ENCODE measurements at places on chromosomes 5 and 9.
A peak's percentile ranks its signal among the peaks of the same experiment; 100 is the strongest.

DNA sequence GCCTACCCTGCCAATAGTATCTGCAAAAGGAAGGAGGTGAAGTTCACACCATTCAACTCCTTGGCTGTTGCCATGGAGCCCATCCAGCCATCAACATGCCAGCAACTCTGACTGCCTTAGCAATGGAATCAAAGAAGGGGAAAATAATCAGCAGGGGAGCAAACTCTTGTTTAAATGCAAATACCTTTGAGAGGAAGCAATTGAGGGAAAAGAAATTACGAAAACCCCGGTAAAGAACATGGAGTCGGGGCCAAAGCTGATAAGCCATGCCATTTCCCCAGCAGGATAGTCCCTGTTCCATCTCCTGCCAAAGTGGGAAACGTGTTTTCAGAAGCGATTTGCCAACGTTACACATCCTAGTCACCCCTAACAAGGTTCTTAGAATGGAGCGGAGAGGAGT, 69.0 kb downstream of the MFAP3 start:
- no peak for DNase-seq

GRCh38 chr5:119286511-119287488, 69.0 kb upstream of the TNFAIP8 start:
- no peak for DNase-seq

DNA sequence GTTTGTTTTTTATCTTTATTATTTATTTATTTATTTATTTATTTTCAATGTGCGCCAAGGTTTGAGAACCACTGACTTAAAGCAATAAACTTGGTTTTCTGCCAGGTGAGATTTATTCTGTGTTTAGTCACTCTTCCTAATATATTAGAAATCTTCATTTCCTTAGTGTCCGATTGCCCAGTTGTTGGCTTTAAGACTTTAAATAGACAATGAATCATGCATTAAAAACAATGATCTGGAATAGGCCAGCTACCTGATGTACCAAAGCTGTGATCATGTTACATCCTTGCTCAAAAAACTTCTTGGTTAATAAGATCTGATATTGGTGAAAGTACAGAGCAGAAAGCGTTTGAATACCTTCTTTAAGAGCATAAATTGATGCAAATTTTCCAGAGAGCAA, 52.1 kb upstream of the ERBIN start:
- no peak for DNase-seq

DNA sequence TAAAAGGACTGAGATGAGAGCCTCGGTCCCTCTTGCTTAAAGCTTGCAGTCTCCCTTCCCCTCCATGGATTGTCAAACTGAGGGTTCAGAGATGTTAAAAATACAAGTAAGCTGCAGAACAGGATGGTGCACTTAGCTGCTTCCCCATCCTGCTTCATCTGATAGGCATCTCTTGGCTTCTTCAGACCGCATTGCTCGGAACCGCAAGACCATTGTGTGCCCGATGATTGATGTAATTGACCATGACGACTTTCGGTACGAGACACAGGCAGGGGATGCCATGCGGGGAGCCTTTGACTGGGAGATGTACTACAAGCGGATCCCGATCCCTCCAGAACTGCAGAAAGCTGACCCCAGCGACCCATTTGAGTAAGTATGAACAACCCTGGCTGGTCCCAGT, 65.5 kb upstream of the SAP30L start:
- no peak for DNase-seq

DNA sequence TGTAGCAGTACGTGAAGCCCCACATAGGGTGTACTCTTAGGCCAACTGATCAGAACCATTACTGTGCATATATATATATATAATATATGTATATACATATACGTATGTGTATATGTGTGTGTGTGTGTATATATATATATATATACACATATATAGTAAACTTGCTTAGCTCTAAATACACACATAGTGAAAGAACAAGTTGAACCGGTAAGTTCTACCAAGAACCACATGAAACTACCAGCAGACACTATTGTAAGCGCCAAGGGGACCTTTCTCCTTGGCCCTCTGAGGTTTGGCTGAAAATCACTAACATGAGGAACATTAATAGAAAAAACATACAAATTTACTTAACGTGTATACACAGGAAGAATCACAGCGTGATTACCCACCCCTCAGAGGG, 1.8 kb upstream of the TARS1 start:
- DNase-seq, result no peak

- DNase-seq, result peak; percentile 51
Observed at GRCh38 chr9:34603610-34604231, 8.2 kb downstream of the RPP25L start.

DNA sequence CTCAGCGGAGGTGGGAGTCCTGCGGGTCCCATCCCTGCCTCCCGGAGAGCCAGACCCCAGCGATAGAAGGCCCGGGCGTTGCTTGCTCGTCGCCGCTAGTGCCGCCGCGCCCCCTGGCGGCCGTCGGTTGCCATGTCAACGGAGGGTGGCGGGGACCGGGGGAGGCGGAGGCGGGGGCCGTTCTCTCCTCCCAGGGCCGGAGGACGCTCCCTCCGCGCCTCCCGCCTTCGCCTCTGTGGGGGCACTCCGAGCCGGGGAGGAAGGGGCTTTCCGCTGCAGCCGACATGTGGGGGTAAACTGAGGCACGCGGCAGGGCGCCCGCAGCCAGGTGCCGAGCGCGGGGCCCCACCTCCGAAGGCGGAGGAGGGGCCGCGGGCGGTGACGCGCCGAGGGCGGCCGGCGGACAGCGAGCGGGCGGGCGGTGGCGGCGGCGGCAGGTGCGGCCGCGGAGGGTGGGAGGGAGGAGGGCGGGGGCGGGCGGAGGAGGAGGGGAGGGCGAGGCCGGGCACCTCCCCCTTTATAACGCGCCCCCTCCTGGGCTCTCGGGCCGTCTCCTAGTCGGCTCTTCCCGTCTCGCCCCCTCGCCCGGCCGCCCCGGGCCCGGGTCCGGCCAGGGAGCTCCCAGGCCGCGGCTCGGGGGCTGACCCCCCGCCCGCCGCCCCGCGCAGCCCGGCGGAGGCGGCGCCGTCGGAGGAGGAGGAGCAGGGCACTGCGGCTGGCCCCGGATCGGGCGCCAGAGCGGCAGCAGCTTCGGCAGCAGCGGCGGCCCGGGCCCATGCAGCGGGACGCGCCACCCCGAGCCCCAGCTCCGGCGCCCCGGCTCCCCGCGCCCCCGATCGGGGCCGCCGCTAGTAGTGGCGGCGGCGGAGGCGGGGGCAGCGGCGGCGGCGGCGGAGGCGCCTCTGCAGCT, 556 bp upstream of the CDK9 start:
- peak; percentile 77 for DNase-seq

GRCh38 chr5:135047347-135047695, 13.3 kb upstream of the PITX1 start:
- no peak for DNase-seq

- no peak for DNase-seq
Observed at GRCh38 chr5:81524015-81524414, 130.1 kb upstream of the ACOT12 start.

DNA sequence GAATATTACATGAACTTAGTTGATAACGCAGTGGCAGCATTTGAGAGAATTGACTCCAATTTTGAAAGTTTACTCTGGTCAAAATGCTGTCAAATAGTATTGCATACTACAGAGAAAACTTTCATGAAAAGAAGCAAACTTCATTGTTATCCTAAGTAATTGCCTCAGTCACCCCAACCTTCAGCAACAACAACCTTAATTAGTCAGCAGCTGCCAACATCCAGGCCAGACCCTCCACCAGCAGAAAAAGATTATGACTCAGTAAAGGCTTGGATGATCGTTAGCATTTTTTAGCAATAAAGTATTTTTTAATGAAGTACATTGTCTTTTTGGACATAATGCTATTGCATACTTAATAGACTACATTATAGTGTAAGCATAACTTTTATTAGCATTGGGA, 40.8 kb upstream of the SPDL1 start:
- no peak for DNase-seq

DNA sequence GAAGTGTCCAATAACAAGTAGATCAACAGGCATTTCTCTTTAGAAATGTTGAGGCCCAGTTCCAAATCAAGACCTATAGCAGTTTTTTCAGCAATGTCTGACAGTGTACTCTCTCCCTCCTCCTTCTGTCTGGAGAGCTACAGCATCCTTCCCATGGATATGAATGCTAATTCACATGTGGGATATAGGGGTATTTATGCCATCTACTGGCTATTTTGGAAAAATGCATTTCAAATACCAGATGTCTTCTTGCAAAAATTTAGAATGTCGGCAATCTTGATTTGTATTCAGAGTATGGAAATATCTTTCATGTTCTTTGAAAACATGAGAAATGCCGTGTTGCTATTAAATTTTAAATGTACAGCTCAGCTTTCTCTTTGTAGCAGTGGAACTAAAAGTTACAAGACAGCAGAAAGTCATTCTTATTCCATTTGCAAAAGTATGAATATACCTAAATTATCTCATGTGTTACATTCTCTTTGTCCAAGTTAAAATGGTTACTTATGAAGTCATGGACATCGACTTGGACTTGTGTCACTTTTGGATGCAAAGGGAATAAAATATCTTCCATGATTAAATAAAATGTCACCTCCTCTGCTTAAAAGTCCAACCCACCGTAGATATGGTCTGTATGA, 647.8 kb downstream of the TAF11L14 start:
- peak; percentile 29 for DNase-seq

DNA sequence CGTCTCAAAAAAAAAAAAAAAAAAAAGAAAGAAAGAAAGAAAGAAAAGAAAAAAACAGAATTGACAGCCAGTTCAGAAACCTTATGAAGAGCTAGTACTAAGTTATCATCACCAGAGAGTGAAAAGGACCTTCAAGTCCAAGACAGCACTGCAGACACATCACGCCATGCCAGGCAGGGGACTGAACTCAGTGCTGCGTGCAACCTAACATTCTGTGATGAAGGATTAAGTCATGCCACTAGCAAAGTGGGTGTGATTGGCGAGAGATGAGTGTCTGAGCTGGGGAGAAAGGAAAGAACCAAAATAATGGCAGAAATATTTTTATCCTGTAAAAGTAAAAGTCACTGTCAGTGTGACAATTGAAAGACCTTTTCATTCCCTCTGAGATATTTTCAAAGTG, 54.7 kb downstream of the MAP1B start:
- no peak for DNase-seq

DNA sequence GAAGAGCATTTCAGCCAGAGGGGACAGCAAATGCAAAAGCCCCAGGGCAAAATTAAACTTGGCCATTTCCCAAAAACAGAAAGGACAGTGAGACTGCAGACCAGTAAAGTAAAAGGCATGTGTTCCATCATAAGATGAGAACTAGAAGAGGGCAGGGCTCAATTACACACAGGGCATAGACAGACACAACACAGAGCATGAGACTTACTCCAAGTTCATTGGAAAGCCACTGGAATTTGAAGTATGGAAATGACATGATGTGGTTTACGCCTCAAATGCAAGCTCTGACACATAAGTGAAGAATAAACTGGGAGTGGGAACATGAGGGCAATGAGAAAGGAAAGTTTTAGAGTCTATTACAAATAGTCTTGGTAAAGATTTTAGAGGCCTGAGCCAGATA, 446.6 kb upstream of the GRIA1 start:
- no peak for DNase-seq

- DNase-seq, result no peak
Observed at GRCh38 chr5:150376799-150377771, 19.6 kb downstream of the TCOF1 start.

DNA sequence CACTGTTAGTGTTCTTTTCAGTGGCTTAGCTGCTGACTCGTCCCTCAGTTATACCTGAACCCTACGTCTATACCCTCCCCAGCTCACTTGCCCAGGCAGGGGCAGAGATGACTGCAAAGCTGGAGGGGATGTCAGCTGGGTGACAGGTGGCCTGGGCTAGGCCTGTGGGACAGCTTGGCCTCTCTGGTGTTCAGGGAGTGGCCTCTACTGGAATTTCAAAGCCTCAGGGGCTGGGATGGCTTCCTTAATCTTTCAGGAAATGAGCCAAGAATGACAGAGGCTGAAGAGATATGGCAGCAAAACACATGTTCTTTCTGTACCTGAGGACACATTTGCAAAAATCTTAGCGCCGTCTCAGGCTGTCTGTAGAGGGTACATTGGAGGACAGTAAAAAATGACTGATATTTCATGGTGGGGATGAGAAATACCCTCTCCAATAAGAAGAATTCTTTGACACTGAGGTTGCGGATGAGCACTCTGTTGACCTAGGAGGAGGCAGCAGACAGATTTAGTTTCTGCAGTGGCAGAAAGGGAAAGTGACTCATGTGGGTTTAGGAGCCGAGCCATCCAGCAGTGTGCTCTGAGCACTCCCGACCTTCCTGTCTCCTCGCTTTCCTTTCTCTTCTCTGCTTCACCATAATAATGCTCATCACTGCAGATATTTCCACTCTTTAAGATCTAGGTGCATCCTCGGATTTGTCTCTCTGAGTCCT, 54.4 kb downstream of the ENTREP1 start:
- DNase-seq, result no peak

- no peak for DNase-seq
Observed at GRCh38 chr5:132480893-132481595, 9.5 kb downstream of the IRF1 start.

GRCh38 chr5:156395306-156395675, 68.3 kb downstream of the SGCD start:
- DNase-seq, result no peak

- DNase-seq, result no peak
Observed at GRCh38 chr5:127529904-127530682, 12.7 kb downstream of the PRRC1 start.

GRCh38 chr5:39697881-39698280, 273.1 kb upstream of the DAB2 start:
- DNase-seq, result no peak

- DNase-seq, result no peak
Observed at GRCh38 chr9:33163433-33164137, 3.6 kb downstream of the B4GALT1 start.

DNA sequence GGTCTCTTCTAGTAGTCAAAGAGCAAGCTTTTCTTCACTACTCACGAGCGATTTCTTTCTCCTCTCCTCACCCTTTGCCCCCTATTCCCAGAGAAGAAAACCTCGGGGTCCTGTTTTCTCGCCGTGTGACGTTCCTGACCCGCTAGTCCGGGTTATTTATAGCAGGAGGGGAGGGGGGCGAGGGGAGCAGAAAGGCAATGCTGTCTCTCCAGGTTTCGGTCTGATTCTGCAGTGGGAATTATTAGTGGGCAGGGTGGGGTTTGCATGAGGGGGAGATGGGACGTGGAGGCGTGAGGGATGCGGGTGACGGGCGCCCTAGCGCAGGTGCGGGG, 847 bp upstream of the GABRB2 start:
- DNase-seq, result no peak

DNA sequence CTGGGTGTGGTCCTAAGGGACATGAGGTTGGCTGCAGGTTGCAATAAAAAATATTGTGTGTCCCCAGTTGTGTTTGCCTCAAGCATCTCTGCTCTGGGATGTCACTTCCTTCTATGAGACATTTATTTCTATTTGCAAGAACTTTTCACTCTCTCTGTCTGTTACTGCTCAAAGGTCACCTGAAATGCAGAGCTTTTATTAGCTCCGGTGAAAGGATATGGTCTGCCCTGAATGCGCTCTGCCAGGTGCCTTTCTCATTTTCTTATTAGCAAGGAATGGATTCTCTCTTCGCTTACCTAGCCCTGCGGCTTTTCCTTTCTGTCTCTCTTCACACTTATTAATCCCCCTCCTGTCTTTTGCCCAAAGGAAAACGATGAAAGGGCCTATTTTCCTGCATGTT, 526.1 kb downstream of the TMEM38B start:
- no peak for DNase-seq

Measured in NCI-H1105 (cell line).